ENCODE measurements at places on chromosomes 6 and 20. TPM values are rescaled to one million over a fixed set of nuclear protein-coding genes. Genes with fewer than 3 reads are reported as not detected.

The CALHM5 gene
- 7.7 TPM for total RNA-seq

The SOBP gene
- 1.9 TPM for total RNA-seq

The TSBP1 gene
- total RNA-seq: under 0.01 TPM

The PNLDC1 gene
- total RNA-seq: 0.32 TPM

The PTPN1 gene
- 27.1 TPM for total RNA-seq

The GTPBP2 gene
- 69.9 TPM for total RNA-seq

The GCNT2 gene
- under 0.01 TPM for total RNA-seq

The ZC2HC1B gene
- not detected for total RNA-seq

The HMGCLL1 gene
- total RNA-seq: 0.43 TPM

The DAAM2 gene
- total RNA-seq: 16.1 TPM

The RBPJL gene
- total RNA-seq: not detected

The SLC52A3 gene
- total RNA-seq: not detected

The PAK1IP1 gene
- 19.0 TPM for total RNA-seq

The LCA5 gene
- 5.2 TPM for total RNA-seq

The HRH3 gene
- total RNA-seq: not detected

All from fibroblast of villous mesenchyme (primary cell).